HT1080 (cell line): ENCODE measurements at places on chromosomes 5 and 9. TPM values are rescaled to one million over a fixed set of nuclear protein-coding genes. Genes with fewer than 3 reads are reported as not detected.

ANKRD18B gene
- total RNA-seq: 3.7 and 15.0 TPM in 2 replicates

FOXD4L4 gene
- total RNA-seq: 0.14 and 0.70 TPM in 2 replicates

GPRIN1 gene
- total RNA-seq: 10.4 and 13.1 TPM in 2 replicates

CCNO gene
- total RNA-seq: 1.9 and 3.2 TPM in 2 replicates

ORM1 gene
- not detected in 2 replicates for total RNA-seq

FBXW11 gene
- total RNA-seq: 57.9 and 77.2 TPM in 2 replicates

- DNase-seq: peak; percentile 58
Measured at GRCh38 chr9:107422189-107423185, 67.1 kb downstream of the KLF4 start.

- no peak for DNase-seq
Measured at GRCh38 chr5:96381526-96381925, 51.5 kb downstream of the PCSK1 start.

- no peak for DNase-seq
Measured at GRCh38 chr9:86756576-86757381, 190.5 kb downstream of the GAS1 start.

GRCh38 chr9:91101611-91102168 is 260.0 kb downstream of the AUH start:
- DNase-seq: no peak

- no peak for DNase-seq
Measured at GRCh38 chr9:133667759-133668450, 31.7 kb downstream of the DBH start.

DNA sequence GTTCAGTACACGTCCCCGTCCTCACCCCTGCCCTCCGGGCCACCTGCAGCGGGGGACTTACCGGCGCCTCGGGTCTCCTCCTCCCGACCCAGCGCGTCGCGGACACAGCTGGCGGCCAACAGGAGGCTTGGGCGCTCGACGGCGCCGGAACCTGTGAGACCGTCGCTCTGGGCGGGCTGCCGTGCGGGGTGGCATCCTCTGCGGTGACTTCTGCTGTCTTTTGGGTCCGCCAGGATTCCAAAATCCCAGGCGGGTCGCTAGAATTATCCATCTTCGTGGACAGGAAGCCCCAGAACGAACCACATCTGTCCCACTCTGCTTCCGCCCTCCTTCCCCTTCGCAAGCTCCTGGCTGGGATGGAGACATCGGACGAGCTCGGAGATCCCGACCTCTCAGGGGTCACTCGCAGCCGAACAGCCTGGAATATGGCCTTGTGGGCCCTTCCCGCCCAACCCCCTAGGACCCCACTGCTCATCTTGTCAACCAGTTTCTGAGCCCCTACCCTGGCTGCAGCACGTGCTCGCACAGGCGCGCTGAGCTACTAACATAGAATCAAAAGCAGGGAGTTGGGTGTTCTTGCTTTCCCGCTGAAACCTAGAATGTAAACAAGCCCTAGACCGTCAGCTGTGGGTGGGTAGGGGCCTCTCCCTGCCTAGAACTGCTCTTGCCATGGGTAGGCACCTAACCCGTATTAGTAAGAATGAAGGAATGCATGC is 947 bp upstream of the MARCHF3 start:
- DNase-seq: no peak

DNA sequence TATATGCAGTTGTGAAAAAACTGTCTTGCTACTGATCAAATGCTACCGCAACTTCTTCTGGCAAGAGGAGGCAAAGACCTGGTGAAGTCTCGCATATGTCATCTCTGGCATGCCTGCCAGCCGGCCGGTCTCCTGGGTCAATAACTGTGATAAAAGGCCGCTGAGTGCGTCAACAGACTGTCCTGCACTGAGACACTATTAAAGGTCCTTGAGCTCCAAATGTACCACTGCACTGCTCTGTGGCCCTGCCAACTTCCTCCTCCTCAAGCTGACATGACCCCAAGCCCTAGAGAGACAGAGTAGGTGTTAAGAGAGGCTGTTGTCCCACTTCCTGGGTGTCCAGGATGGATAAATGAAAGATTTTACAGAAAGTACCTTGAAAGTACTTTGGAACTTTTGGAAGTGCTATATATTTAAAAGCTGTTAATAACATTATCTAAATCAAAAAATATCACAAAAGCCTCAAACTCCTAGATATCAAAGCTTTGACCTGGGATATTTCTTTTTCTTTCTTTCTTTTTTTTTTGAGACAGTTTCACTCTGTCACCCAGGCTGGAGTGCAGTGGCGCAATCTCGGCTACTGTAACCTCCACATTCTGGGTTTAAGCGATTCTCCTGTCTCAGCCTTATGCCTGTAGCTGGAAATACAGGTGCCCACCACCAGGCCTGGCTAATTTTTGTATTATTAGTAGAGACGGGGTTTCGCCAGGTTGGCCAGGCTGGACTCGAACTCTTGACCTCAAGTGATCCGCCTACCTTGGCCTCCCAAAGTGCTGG is 31.5 kb downstream of the RAPGEF1 start:
- no peak for DNase-seq

GRCh38 chr9:89234205-89235067 is 55.8 kb upstream of the SHC3 start:
- no peak for DNase-seq

DNA sequence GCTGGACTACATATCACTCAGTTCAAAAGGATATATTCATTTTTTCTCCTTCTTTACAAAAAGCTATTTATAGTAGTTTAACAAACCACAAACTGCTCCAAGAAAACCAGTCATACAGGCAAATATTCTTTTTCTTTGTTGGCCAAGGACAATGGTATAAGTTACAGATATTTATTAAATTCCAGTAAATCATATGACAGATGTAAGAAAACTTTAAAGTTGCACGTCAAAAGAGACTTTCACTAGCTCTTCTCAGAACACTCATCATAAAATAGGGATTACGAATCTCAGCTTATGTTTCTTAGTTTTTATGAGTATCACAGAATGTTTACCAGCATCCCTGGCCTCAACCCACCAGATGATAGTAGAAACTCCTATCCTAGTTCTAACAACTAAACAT is 67.2 kb downstream of the ANKRD31 start:
- no peak for DNase-seq

- no peak for DNase-seq
Measured at GRCh38 chr5:179033004-179033580, 9.5 kb downstream of the ZNF879 start.

GRCh38 chr5:148817606-148818005 is 8.8 kb upstream of the ADRB2 start:
- DNase-seq: no peak

DNA sequence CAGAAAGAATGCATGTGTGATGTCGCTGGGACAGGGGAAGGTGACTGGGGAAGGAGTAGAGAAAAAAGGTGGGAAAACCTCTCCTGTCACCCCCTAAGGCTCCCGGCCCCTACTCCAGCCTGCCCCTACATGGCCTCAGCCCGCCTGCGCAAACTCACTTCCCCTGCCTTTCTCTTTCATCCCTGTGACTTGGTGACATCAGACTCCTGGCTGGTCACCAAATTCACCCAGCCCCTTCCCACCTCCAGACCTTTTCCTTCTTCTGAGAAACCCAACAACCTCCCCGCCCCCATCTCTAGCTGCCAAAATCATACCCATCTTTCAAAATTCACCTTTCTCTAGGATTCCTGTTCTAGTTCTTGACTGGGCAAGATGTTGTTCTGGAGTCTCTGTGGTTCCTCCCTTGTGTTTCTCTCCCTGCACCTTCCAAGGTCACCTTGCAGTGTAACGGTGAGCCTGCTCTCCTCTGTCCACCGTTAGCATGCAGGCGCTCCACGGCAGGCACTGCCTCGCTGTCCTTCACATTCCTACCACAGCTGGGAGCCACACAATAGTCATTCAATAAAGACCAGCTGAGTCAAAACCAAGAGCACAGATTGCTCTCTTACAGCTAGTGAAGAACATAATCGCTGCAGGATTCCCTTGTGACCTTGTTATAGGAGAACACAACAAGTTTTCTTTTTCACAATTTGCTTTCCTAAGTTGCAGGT is 134.5 kb downstream of the FANCC start:
- no peak for DNase-seq

DNA sequence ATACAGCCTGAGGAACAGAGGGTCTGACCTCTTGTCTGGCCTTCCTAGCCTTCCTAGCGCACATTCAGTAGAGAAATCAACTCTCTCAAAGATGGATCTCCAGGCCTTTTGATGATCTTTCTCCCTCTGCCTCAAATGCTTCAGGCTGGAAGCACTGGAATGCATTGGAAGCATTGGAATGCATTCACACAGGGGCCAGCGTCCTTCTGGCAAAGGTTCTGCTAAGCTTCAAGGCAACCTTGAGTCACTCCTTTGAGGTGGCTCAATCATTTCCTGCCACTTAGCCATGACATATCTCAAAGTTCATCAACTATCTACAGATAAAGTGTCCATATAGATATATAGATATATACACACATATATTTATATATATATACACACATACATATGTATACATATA is 42.9 kb downstream of the OR2K2 start:
- DNase-seq: peak; percentile 61

DNA sequence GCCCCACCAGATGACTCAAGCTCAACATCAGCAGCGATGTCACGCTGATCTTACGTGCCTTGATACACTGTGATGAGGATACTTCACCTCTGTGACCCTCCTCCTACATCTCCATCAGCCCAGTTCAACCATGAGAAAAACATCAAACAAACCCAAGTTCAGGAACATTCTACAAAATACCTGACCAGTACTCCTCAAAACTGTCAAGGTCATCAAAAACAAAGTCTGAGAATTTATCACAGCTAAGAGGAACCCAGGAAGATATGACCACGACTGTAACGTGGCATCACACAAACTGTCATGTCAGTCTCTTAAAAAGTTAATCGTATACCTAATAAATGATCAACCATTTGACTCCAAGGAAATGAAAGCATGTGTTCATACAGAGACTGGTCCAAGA is 90.8 kb downstream of the COL23A1 start:
- no peak for DNase-seq

DNA sequence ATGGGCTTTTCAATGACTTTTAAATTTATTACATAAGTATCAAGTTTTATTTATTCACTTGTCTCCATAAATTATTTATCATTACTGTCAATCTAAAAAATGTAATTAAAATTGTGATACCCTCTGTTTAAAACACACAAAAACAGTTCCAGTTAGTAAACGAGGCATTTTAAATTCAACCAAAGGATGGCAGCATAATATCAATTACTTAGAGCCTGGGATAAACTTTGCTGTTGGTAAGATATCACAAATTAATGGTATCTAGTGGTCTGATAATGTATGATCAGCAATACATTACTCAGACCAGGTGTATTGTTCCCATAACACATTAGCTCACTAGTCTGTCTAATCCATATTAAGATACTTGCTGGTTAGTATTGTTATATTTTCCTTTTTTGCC is 9.6 kb upstream of the IFNE start:
- no peak for DNase-seq

- no peak for DNase-seq
Measured at GRCh38 chr5:115374057-115374775, 77.8 kb upstream of the CCDC112 start.

- no peak for DNase-seq
Measured at GRCh38 chr9:116342061-116342460, 188.5 kb downstream of the PAPPA start.

DNA sequence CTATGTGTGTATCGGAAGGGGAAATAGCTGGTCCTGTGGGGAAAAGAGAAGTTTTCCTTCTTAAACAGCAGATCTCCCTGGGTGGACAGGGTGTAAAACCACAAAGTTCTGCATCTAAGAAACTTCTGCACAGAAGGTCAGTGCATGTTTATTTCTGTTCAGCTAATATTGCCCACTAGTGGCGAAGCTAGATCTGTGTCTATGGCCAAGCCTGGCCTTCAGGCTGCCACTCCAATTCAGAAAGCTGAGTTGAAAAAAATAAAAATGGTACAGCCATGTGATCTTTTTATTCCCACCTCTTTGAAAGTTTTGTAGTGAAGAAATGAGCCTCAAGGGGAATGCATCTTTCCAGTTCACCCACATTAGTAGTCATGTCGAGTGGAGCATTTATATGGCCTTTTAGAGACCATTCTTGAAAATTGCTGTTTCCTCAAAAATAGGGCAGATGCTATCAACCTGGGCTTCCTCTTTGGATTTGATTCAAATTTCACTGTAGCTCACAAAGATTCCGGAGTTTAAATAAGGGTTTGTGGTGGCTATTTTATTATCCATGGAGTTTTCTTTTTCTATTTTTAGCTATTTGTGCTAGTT is 488.0 kb downstream of the PRELID2 start:
- peak; percentile 61 for DNase-seq

GRCh38 chr9:33795819-33796218 is 458 bp downstream of the PRSS3 start:
- DNase-seq: no peak

DNA sequence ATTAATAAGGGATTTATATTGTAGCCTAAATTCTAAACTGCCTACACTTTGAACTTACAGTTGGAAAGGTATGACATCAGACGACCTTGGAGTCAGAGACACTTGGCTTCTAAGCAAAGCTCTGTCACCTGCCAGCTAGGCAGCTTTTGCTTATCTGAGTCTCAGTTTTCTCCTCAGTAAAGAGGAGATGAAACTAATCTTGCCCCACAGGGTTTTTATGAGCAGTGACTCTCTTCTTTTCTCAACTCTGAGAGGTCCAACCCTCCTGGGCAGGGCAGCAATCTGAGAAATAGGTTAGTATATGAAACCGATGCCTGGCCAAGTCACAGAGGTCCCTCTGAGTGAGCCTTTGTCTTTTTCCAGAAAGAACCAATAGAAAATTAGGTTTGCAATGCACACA is 53.9 kb downstream of the WDR36 start:
- DNase-seq: no peak

DNA sequence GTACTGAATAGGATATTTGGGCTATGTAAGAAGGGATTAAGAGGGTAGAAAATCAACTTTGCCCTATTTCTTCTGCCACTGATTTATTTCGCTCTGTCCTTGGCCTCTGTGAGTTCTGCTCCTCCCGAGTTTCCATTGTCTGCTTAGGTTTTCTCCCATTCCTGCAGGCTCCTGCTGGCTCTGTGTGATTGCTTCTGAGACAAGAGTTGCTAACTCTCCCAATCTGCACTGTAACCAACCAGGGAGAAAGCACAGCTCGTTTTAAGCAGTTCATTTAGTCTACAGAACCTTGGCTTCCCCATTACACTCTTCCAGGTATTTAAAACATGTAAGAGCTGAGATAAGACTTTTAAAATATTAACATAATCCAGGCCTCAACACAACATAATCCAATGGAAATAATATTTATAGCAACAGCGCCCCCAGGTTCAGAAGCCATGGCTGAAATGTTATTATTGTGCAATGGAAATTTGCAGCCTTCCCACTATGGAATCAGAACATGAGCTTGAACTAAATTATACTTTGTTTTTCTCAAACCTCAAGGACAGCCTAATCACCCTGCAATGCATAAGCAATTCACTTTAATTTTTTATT is 203.5 kb downstream of the ERCC6L2 start:
- no peak for DNase-seq

DNA sequence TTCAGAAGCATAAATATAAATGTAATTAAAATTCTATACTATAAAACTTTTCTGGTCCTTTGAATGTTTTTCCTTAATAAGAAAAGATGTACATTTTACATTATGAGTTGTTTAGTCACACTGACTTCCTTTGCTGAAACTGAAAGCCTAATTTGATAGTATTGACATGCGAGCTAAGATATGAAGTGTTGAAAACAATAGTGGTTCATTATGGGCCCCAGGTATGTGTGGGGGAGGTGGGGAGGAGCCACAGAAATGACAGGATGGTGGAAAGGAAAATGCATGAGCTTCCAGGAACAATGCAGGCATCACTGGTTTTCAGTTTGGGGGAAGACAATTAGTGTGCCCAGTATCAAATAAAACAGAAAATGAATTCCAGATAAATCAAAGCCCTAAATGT is 35.4 kb upstream of the RLN1 start:
- no peak for DNase-seq
